Stimulated activated CD8-positive, alpha-beta memory T cell treated with anti-CD3 and anti-CD28 coated beads, Interleukin-2, amount 100 ng/mL, for 48 hours (primary cell): ENCODE measurements at places on chromosomes 2 and 18.

GRCh38 chr18:34926683-34927082 lies 114.5 kb upstream of the MAPRE2 start:
- no peak for DNase-seq

DNA sequence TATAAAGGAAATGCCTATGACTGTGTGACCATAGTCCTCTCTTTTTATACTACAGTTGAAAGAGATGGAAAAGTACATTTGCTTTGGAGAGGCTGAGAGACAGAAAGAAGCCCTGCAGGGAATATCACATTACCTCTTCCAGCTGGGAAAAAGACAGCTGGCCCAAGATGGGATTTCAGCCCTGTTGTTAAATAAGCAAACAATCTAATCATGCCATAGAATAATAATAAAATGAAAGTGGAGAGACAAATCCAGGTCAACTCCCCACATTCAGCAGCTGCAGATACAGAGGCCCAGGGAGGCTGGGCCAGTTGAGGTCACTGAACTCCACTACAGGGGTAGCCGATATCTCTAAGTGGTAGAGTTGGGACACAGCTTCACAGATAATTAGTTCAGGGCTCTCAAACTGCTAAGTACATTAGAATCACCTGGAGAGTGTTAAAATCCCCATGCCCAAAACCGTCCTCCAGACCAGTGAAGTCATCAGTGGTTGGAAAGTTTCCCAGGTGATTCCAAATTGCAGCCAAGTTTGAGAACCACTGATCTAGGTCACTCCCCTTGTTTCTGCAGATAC lies 81.9 kb downstream of the MOGAT1 start:
- no peak for DNase-seq

GRCh38 chr2:160741271-160741670 lies 247.7 kb upstream of the RBMS1 start:
- no peak for DNase-seq

GRCh38 chr18:63892566-63892965 lies 5.1 kb downstream of the SERPINB2 start:
- no peak for DNase-seq

- DNase-seq = no peak
These were observed 23.9 kb upstream of the ACOXL start for GRCh38 chr2:110708455-110708854.

DNA sequence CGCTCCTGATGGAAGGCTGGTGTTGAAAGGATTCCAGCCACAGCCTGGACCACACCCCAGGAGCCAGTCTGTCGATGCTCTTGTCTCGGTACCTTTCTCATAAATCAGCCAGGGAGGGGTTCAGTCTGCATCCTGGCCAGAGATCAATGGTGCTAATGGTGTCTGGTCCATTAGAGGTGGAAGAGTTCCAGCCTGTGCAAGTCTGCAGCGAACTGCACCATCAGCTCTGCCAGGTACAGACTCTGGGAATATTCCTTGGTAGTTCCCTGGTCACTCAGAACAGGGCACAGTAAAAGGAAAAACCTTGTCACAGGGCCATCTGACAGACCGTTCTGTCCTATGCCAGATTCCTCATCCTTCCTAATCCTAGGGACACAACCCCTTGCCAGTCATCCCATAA lies 164.3 kb downstream of the MTCL1 start:
- DNase-seq = no peak

DNA sequence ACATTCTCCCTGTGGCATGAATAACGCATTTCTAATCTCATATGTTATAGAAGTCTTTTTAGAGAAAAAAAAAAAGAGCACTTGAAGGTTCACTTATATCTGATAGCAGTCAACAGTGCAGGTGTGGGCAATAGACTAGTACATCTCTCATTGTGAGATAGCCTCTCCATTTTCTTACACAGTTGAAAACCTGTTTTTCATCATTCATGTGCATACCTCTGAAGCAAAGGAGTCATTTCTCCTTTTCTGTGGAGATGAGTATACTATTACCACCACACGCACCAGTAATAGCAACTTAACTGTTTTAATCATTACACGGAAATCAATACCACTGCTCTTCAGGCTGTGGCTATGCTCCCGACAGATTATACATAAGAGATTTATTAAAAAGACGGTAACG lies 1653.3 kb upstream of the TMEFF2 start:
- DNase-seq = no peak

DNA sequence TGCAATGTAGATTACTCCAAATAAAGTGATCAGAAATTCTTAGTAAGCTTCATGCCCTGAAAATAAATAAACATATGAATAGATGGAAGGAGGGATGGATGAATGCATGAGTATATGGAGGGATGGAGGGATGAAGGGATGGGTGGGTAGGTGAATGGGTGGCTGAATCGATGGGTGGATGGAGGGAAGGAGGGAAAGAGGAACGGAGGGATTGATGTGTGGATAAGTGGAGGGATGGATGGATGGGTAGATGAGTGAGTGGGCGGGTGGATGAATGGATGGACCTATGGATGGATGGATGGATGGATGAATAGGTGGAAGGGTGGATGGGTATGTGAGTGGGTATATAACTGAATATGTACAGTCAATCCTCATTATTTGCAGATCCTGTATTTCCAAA lies 276.7 kb upstream of the ACVR2A start:
- DNase-seq = no peak

DNA sequence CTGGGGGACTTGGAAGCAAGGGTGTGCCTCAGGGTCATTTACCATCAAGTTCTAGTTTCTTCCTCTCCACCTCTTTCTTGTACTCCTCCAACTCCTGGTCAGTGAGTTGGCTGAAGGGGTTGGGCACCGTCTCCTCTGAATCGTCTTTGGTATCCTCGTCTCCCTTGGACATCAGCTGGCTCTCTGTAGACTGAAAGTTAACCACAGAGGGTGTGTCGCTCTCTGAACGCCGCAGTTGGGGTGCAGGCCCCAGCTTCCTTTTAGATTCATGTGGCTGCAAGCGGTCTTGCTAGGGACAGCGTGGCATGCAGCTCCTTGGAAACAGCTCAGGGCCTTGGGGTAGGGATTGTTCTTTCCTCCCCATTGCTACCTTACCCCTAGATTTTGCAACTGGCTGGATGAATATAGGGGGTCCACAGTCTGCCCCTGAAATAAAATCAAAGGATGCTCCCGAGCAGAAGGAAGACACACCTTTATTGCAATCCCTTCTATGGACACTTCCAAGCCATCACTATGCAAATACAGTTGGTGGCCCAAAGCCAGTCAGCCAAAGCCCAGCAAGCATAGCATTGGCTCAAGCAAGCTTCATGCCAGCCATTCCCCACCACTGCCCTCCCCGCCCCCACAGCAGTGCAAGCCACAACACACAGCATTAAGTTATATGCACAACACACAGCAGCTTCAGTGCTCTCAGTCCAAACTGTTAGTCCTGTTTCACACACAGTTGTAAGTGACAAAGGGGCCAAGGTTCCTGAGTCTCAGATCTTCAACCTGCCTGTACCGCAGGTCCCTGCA lies 93.2 kb downstream of the ADD2 start:
- no peak for DNase-seq

GRCh38 chr2:1451422-1451821 lies 38.2 kb downstream of the TPO start:
- DNase-seq = no peak

DNA sequence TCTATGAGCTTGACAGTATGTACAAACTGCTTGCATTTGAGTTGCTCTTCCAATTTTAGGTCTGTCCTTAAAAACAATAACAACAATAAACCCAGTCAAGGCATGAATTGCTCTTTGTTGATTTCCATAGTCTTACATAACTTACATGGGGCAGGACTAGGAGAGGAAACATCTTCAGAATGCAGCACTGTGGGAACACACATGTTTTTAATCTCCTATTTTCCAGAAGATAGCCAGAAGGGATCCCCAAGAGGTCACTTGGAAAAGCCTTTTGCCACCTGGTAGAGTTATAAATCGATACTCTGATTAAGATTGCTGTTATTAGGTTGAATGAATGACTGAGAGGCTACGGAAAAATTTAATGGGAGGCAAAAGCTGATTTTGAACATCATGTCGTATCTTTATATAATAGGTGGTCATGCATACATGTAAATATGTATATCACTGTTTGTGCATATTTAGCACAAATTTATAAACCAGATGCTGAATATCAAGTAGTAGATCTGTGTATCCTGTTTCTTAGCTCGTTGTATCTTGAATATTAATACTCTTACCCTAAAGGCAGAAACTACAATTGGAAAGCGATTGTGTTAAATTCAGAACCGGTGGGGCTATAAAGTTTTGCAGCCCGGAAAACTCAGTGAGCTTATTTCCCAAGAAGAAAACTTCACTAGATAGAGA lies 479.4 kb upstream of the TCF4 start:
- no peak for DNase-seq

DNA sequence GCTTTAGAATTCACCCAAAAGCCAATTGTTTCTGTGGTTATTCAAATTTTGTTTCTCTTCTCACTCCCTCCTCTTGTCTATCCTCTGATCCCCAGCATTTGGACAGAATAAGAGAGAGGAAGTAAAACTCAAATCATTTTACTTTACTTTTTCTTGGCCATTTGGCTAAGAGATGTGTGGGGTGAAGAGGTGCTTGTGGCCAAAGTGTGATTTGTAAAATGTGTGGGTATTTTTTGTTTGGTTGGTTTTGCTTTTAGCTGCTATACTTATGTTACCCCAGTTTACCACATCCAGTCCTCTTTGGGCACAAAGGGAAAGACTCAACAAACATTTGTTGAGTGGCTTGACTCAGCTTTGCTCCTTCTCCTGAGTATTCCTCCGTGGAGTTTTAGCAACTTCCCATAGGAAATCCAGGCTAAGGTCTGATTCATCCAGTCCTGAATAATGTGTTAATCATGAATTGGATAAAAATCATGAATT lies 109.1 kb upstream of the CYP1B1 start:
- no peak for DNase-seq

DNA sequence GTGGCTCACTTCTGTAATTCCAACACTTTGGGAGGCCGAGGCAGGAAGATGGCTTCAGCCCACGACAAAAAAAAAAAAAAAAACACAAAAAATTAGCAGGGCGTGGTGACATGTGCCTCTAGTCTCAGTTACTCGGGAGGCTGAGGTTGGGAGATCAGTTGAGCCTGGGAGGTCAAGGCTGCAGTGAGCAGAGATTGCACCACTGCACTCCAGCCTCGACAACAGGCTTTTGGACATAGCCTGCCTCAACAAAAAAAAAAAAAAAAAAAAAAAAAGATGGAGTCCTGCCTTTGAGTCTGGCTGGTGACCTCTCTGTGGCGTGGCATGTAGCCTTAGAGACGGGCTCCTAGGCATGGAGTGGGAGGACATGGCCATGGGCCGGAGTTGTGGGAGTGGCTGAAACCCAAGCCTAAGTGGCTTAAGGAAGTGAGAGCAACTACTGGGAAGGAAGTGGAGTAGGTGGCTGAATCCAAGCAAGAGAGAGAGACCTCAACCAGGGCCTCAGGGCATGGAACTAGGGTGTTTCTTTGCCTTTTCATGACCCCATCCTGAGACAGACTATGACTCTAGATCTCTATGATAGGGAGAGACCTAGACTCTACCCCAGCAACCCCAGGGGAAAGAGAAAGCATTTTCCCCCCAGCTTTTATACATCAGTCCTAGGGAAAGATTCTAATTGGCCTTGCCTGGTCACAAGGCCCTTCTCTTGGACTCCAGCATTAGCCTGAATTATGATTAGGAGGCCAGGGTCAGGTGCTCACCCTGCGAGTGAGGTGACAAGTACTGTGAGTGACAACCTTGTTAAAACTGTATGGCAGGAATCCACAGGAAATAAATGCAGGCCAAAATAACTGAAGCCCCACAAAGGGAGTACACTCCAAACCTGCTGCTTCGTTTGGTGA lies 34.2 kb downstream of the NPAS2 start:
- no peak for DNase-seq

- DNase-seq = no peak
These were observed 216.9 kb downstream of the SRBD1 start for GRCh38 chr2:45394216-45394615.

DNA sequence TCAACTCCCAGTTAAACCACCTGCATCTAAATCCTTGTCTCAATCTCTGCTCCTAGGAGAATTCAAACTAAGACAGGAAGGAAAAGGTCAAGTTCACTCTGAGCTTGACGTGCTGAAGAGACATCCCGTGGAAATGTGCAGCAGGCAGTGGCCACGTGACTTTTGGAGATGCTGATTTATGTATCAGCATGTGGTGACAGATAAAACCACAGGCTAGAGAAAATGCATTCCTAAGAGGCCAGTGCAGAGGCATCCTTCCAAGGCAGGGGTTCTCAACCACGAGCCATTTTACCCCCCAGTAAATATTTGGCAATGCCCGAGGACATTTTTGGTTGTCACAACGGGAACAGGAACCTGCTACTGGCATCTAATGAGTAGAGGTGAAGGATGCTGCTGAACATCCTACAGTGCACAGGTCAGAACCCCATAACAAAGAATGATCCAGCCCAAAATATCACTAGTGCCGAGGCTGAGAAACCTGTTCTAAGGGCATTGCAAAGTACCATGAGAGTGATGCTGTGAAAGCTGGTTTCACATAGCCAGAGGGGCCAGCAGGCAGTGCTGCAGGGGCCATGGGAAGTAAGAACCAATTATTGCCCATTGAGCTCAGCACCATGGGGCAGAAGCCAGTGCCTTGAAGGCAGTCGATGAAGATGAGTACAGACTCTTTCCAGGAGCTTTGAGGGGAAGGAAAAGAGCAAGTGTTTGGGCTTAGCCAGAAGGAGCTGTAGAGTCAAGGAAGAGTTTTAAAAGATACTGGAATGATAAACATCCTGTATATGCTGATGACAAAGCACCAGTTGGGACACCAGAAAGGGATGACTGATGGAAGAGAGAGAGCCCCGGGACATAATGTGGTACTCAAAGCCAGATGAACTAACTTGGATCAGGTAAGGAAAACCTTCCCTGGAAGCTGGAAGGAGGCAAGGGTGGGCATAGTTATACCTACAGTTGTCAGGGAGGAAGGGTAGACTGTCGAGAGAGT lies 174.6 kb downstream of the HAUS1 start:
- no peak for DNase-seq

- DNase-seq = no peak
These were observed 207.5 kb downstream of the ARHGAP15 start for GRCh38 chr2:143336719-143337210.

DNA sequence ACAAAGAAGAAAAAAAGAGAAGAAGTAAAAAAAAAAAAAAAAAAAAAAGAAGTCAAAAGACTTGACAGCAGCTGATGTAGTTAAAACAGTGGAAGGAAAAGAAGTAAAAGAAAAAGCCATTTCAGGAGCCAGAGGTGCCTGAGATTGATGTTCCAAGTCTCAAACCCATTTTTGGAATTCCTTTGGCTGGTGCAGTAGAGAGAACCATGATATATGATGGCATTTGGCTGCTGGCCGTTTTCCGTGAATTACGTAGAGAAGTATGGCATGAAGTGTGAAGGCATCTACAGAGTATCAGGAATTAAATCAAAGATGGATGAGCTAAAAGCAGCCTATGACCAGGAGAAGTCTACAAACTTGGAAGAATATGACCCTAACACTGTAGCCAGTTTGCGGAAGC lies 7.6 kb upstream of the CHST10 start:
- DNase-seq = no peak

DNA sequence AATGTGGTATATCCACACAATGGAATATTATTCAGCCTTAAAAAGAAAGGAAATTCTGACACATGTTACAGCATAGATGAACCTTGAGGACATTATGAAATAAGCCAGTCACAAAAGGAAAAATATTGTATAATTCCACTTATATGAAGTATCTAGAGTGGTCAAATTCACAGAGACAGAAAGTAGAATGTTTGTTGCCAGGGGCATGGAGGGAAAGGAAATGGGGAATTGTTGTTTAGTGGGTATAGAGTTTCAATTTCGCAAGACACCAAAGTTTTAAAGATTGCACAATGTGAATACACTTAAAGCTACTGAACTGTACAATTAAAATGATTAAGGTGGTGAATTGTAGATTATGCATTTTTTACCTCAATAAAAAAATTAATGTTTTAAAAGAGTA lies 92.9 kb downstream of the TXNL1 start:
- no peak for DNase-seq
